ENCODE measurements at places on chromosomes 1 and 21. TPM values are rescaled to one million over a fixed set of nuclear protein-coding genes. Genes with fewer than 3 reads are reported as not detected.

CR1L gene
- total RNA-seq = not detected

GBP7 gene
- not detected for total RNA-seq

SLC45A1 gene
- 0.76 TPM for total RNA-seq

C1orf50 gene
- total RNA-seq = 4.2 TPM

REN gene
- not detected for total RNA-seq

VPS26C gene
- 69.1 TPM for total RNA-seq

OR10J1 gene
- total RNA-seq = not detected

PCBP3 gene
- not detected for total RNA-seq

AKR7A3 gene
- total RNA-seq = 0.30 TPM

GJB4 gene
- total RNA-seq = not detected

HAO2 gene
- not detected for total RNA-seq

NEK7 gene
- 245 TPM for total RNA-seq

OR2L8 gene
- total RNA-seq = 0.30 TPM

AKIRIN1 gene
- 39.2 TPM for total RNA-seq

ABCA4 gene
- total RNA-seq = 4.2 TPM

ESRRG gene
- total RNA-seq = not detected

ERICH3 gene
- not detected for total RNA-seq

ASTN1 gene
- not detected for total RNA-seq

VWA5B1 gene
- total RNA-seq = not detected

S100A3 gene
- total RNA-seq = 0.30 TPM

CAMK2N1 gene
- 0.97 TPM for total RNA-seq

KDF1 gene
- total RNA-seq = not detected

ANKRD35 gene
- 0.32 TPM for total RNA-seq

AVPR1B gene
- not detected for total RNA-seq

RNU1-2 gene
- under 0.01 TPM for total RNA-seq

CCDC17 gene
- total RNA-seq = 0.65 TPM

BGLAP gene
- 0.61 TPM for total RNA-seq

SMIM1 gene
- not detected for total RNA-seq

NDUFS5 gene
- total RNA-seq = 1,307 TPM

TFF2 gene
- total RNA-seq = not detected

GBP4 gene
- total RNA-seq = 3.6 TPM

CCT3 gene
- 818 TPM for total RNA-seq

ALX3 gene
- not detected for total RNA-seq

ACTN2 gene
- 0.32 TPM for total RNA-seq

TRIM33 gene
- total RNA-seq = 17.5 TPM

ARTN gene
- total RNA-seq = 0.15 TPM

LAPTM5 gene
- total RNA-seq = 9.7 TPM

FCRLB gene
- total RNA-seq = 1.4 TPM

CLCNKB gene
- total RNA-seq = not detected

STMN1 gene
- 167 TPM for total RNA-seq

DNALI1 gene
- 0.65 TPM for total RNA-seq

OR2G6 gene
- not detected for total RNA-seq

GBP2 gene
- 57.6 TPM for total RNA-seq
